ENCODE measurements at places on chromosomes 12 and 14.

GRCh38 chr12:44003721-44004120, 167.8 kb downstream of the TMEM117 start:
- H3K4me3 ChIP-seq: no peak overlapping the region
- no peaks in the 10 kb centered on the region for H3K4me1 ChIP-seq
- H3K27ac ChIP-seq: no peak overlapping the region
- no peaks in the 10 kb centered on the region for H3K36me3 ChIP-seq
- no peaks in the 10 kb centered on the region for H3K27me3 ChIP-seq
- no peak for DNase-seq

DNA sequence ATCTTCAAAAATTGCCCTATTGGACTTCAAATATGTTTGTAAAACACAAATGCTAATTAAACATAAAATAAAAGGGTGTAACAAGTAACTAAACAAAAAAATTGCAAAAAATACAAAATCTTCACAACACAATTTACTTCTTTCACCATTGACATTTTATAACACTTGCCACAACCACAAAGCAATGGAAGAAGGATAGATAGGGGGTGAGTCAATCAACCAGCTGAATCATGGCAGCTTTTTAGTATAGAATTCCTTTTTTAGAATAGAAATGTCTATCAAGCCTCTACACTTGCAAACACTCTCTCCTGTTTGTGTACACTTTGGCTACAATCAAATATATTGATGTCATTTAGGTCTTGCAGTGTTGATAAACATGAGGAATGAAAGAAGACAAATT, 232.7 kb downstream of the SLC16A7 start:
- H3K27ac ChIP-seq: no peak overlapping the region
- no peak overlapping the region for H3K4me3 ChIP-seq
- DNase-seq: no peak
- H3K4me1 ChIP-seq: no peaks in the 10 kb centered on the region
- no peaks in the 10 kb centered on the region for H3K36me3 ChIP-seq
- H3K27me3 ChIP-seq: no peaks in the 10 kb centered on the region

GRCh38 chr14:100333311-100333710, 10.2 kb downstream of the SLC25A47 start:
- no peak for DNase-seq
- H3K4me3 ChIP-seq: no peak overlapping the region
- no peaks in the 10 kb centered on the region for H3K4me1 ChIP-seq
- no peak overlapping the region for H3K27ac ChIP-seq
- H3K27me3 ChIP-seq: no peaks in the 10 kb centered on the region
- no peaks in the 10 kb centered on the region for H3K36me3 ChIP-seq

DNA sequence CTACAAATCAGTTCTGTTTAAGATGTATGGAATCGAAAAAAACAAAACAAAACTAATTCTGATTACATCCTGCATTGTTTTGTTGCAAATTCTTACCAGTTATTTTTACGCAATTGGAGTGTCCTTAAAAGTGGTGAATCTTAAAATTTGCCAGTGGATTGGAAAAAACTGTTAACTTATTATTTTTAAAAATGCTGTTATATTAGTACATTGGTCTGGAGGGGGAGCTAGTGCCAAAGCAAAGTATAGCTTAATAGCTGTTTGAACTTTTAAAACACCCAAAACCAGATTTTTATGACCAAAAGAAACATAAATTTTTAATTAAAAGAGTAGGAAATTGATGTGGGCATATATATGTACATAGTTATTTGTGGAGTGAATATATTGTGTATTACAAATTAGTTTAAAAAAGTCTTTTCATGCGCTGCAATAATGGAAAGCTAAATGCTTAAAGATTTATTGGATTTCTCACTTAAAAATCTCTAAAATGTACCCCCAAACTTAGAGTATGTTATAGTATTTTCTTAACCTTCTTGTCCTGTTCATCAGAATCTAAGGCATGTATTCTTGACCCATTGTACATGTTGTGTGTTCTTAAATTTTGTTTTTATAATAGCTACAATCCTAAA, 2.5 kb downstream of the FUT8 start:
- no peaks in the 10 kb centered on the region for H3K27me3 ChIP-seq
- H3K27ac ChIP-seq: peak overlapping the region; percentile 64
- no peak for DNase-seq

- no peaks in the 10 kb centered on the region for H3K27me3 ChIP-seq
- no peaks in the 10 kb centered on the region for H3K36me3 ChIP-seq
- peaks cover 42% of the 10 kb centered on the region for H3K4me1 ChIP-seq
- no peak overlapping the region for H3K27ac ChIP-seq
These were observed 127.0 kb downstream of the ERC1 start for GRCh38 chr12:1117970-1118563.

DNA sequence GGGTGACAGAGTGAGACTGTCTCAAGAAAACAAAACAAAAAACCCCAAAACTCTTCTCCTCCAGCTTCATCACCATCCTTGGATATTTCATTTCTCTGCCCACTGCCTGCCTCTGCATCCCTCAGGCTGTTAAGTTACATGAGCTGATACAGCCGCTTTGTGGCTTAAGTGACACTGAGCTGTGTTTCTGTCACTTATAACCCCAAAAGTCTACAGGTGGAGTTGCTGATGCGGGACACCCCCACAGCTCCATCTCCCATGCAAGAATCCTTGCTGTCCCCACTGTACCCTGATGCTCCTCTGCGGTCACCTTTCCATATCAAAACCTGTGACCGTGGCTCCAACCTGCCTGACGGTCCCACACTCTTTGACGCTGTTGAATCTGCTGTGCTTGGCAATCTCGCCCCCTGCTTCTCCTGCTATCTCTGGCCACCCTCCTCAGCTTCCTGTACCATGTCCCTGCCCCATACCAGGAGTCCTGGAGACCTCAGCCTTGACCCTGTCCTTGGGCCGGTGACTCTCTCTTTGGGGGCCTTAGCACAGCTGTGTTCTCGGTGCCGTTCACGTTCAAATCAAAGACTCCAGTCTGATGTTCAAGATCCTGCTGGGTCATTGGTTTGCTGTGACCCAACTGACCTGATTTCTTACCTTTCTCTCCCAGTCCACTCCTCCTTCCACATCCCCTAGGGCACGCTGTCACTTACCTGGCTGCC, 20.3 kb downstream of the HVCN1 start:
- no peak overlapping the region for H3K4me3 ChIP-seq
- H3K36me3 ChIP-seq: no peaks in the 10 kb centered on the region
- H3K27me3 ChIP-seq: peaks cover 7% of the 10 kb centered on the region

GRCh38 chr12:101749657-101750056, 10.4 kb upstream of the SYCP3 start:
- no peak for DNase-seq
- no peaks in the 10 kb centered on the region for H3K4me1 ChIP-seq
- H3K4me3 ChIP-seq: no peak overlapping the region
- H3K27ac ChIP-seq: no peak overlapping the region
- H3K36me3 ChIP-seq: no peaks in the 10 kb centered on the region

DNA sequence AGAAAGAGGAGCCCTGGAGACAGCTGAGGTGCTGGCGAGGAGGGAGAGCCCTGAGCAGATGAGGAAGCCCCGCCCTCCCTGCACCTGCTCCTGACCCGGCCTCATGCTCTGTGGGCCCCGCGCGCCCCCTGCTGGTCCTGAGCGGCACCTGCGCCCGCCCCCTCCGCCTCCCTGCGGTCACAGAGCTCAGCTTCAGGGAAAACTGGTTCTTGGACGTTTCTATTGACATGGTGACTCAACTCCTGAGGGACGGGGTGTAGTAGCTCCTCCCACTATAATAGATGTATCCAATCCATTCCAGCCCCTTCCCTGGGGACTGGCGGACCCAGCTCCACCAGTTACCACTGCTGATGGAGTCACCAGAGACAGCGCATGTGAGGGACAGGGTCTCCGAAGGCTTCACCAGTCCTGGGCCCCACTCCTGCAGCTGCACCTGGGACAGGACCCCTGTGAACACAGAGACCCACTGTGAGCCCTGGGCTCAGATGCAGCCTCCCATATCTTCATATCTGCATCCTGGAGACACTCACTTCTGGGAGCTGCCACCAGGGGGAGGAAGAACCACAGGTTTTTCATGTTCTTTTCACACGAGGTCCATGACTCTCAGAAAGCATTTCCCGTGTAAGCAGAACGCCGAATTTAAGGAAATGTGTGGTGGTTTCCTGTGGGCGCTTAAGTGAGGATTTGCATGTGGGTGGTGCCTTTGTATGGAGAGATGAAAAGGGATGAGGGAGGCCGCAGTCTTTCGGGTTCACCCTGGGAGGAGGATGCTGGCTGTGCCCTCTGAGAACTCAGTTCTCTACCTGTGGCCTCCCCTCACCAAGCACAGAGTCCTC, 1346.4 kb downstream of the TMEM121 start:
- H3K27ac ChIP-seq: no peak overlapping the region
- no peaks in the 10 kb centered on the region for H3K27me3 ChIP-seq
- H3K4me3 ChIP-seq: no peak overlapping the region

GRCh38 chr12:84825149-84825548, 87.5 kb downstream of the SLC6A15 start:
- no peaks in the 10 kb centered on the region for H3K36me3 ChIP-seq
- H3K27me3 ChIP-seq: no peaks in the 10 kb centered on the region
- H3K4me3 ChIP-seq: no peak overlapping the region
- no peaks in the 10 kb centered on the region for H3K4me1 ChIP-seq
- H3K27ac ChIP-seq: no peak overlapping the region

GRCh38 chr14:37036669-37037341, 135.6 kb downstream of the SLC25A21 start:
- H3K27ac ChIP-seq: peak overlapping the region; percentile 29
- no peaks in the 10 kb centered on the region for H3K27me3 ChIP-seq
- no peak overlapping the region for H3K4me3 ChIP-seq
- no peak for DNase-seq
- peaks cover 12% of the 10 kb centered on the region for H3K4me1 ChIP-seq
- H3K36me3 ChIP-seq: no peaks in the 10 kb centered on the region

DNA sequence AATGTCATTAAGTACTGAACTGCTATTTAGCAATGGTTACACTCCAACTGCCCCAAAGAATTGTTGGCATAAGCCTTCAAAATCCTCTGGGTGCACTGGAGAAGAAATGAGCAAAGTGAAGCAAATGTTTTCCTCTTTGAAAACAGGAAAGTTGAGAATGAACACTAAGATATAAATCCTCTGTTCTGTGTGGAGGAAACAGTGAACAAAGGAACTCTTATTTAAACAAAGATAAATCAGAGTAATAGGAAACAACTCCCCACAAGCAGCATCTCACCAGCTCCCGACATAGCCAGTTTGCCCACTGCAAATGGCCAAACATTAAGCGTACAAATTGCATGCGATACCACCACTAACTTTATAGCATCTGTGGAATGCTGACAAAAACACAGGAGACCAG, 54.0 kb downstream of the BCAT1 start:
- H3K27ac ChIP-seq: no peak overlapping the region
- H3K4me3 ChIP-seq: no peak overlapping the region
- no peaks in the 10 kb centered on the region for H3K36me3 ChIP-seq
- no peaks in the 10 kb centered on the region for H3K27me3 ChIP-seq

DNA sequence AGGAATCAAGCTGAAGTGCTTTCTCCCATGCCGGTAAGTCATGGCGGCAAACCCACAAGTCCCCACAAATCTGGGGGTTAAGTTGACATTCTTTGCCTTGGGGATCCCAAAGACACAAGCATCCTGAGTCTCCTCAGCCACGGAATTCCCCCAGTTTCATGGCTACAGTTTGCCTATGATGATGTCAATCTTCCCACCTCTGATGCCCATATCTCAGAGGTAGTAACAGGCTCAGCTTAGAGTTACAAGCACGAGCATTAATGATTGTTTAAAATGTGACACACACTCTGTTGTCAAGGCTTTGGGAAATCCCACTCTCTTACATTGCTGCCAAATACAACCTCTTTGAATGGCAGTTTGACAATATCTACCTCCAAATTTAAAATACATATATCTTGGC, 22.3 kb downstream of the NOS1 start:
- H3K27ac ChIP-seq: no peak overlapping the region
- no peak overlapping the region for H3K4me3 ChIP-seq
- H3K36me3 ChIP-seq: no peaks in the 10 kb centered on the region

- H3K27ac ChIP-seq: no peak overlapping the region
- H3K4me3 ChIP-seq: no peak overlapping the region
- no peaks in the 10 kb centered on the region for H3K4me1 ChIP-seq
These were observed 49.8 kb downstream of the SMUG1 start for GRCh38 chr12:54139019-54139418.

DNA sequence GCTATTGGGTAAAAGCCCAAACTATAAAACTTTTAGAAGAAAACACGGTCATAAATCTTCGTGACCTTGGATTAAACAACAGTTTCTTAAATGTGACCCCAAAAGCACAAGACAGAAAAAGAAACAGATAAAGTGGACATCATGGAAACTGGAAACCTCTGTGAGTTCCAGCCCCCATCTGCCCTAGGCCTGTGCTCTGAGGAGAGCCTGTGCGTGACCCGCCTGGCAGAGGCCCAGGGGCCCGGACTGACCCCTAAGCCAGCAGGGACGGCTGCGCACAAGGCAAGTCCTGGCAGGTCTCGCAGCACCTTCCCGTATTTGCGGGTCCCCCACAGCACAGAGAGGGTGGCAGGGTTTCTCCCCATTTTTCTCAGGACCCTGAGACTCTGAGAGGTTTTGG, 76.0 kb downstream of the CHGA start:
- no peak overlapping the region for H3K4me3 ChIP-seq
- no peak for DNase-seq
- no peaks in the 10 kb centered on the region for H3K27me3 ChIP-seq
- no peak overlapping the region for H3K27ac ChIP-seq
- no peaks in the 10 kb centered on the region for H3K4me1 ChIP-seq
- no peaks in the 10 kb centered on the region for H3K36me3 ChIP-seq

Data from PC-9 (cell line).